HT1080 (cell line): ENCODE measurements at places on chromosomes 4 and X. TPM values are rescaled to one million over a fixed set of nuclear protein-coding genes. Genes with fewer than 3 reads are reported as not detected.

DNA sequence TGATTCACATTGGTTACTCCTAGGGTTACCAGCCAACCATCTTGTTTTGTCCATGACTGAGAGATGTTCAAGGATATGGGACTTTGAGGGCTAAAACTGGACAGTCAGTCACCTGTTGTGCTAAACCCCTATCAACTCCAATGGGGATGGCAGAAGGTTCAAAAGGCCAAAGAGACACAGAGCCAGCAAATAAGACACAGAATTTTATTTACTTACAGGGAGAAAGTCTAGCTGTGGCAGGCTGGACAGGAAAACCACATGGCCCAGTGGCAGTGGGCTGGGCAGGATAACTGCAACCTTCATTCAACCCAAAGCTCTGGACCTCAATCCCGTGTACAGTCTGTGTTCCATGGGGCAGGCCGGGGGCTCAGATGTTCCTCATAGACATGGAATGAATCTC, 326.7 kb upstream of the RPS6KA3 start:
- no peak for DNase-seq

DNA sequence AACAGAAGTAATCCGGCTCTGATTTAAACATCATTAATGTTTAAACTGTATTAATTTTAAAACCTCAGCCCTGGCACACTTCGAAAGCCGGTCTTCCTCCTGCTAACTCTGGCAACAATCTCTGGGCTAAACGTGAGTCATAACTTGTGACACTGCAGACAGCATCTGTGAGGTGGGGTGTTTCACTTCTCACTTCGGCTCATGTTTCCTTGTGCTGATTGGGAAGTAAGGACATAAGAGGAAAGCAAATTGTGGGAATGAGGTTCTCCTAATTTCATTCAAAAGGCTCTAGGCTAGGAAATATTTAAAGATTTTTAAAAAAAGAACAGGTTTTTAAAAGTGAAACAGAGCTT, 139.9 kb upstream of the USP9X start:
- DNase-seq, result peak; percentile 79

DNA sequence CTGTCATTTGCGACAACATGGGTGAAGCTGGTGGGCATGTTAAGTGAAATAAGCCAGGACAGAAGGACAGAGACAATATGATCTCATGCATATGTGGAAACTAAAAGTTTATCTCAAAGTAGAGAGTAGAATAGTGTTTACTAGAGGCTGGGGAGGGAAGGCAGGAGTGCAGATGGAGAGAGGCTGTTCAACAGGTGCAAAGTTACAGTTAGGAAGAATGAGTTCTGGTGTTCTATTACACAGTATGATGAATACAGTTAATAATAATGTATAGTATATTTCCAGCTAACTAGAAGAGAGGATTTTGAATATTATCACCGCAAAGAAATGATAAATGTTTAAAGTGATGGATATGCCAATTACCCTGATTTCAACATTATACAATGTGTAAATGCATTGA, 69.8 kb downstream of the FBXL5 start:
- no peak for DNase-seq

DNA sequence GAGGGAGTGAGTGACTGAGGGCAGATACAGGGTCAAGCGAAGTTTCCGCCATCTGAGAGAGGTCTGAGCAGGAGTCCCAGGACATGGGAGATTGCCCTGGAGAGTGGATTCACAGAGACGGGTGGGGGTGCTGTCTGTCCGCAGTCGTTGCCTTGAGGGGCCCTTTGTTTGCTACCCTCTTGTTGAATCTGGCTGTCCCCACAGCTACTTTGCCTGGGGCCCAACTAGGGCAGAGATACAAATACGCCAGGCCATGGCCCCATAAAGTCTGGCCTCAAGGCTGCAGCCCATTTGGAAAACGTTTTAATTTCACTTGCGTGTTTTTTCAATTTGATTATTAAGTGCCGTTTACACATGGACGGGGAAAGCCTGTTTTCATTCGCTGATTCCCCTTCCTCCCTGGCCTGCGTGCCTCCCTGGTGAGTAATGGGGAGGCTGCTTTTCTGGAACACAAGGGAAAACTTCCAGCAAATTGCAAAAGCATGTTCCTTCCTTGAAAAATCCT, 134.4 kb downstream of the SMIM20 start:
- DNase-seq, result peak; percentile 45

- no peak for DNase-seq
Observed at GRCh38 chr4:83109480-83110222, 4.9 kb downstream of the PLAC8 start.

The MAOB gene
- not detected in 2 replicates for total RNA-seq

The SYAP1 gene
- 31.6 and 34.5 TPM in 2 replicates for total RNA-seq
